Stimulated activated CD4-positive, alpha-beta T cell treated with anti-CD3 and anti-CD28 coated beads, Interleukin-12 subunit alpha, Interleukin-12 subunit beta, amount 100 ng/mL, for 48 hours (primary cell): ENCODE measurements at places on chromosomes 3 and 15.
A peak's percentile ranks its signal among the peaks of the same experiment; 100 is the strongest.

GRCh38 chr3:87796137-87796842 is 262.5 kb downstream of the CGGBP1 start:
- no peak for DNase-seq

GRCh38 chr3:30522476-30522875 is 83.9 kb upstream of the TGFBR2 start:
- DNase-seq = no peak

DNA sequence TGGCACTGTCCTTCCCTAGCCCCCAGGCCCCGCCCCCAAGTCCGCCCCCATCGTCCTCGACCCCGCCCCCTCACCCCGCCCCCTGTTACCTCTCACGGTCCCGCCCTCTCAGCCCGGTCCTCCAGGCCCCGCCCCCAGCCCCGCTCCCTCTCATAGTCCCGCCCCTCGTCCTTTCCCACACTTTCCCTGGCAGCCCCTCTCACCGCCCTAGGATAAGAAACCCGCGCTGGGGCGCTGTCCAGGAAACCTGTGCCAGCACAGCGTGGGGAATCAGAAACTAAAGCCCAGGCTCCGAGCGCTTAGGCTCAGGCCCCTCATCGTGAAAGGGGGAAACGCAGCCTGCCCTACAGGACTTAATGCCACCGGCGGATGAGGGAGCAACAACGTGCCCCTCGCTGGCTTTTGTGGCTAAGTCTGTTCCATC is 20.9 kb downstream of the TRPM1 start:
- no peak for DNase-seq

GRCh38 chr3:195441992-195442572 is 738 bp downstream of the ACAP2 start:
- DNase-seq = peak; percentile 27

DNA sequence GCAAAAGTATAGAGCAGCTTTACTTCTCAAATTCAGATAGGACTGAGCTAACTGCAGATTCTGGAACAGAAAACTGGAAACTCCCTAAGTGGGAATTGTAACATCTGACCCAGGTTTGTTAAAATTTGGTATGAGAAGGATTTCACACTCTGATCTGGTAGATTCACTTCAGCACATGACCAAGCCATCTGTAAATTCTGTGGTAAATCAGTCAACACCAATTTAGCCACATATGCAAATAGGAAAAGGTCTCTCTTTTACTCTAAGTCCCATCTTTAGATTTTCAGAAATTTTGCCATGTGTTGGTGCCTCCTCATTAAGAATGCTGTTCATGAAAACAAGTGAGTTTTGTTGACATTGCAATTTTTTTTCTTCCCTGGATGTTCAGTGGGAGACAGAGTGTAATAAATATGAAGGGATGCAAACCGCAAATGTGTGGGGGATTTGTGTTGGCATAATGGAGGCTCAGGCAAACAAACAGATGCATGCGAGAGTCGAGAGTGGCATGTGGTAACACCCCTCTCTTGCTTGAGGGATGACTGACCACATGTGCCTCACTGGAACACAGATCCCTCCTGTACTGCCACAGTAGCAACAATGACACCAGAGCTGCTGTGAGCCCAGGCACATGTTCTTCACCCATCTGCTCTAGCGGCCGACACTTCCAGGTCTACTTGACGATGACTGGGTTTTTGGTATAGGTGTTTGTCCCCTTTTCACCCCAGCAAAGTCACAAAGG is 146.6 kb downstream of the FEZF2 start:
- DNase-seq = no peak

- no peak for DNase-seq
Measured at GRCh38 chr15:40633178-40633577, 39.1 kb downstream of the KNL1 start.

DNA sequence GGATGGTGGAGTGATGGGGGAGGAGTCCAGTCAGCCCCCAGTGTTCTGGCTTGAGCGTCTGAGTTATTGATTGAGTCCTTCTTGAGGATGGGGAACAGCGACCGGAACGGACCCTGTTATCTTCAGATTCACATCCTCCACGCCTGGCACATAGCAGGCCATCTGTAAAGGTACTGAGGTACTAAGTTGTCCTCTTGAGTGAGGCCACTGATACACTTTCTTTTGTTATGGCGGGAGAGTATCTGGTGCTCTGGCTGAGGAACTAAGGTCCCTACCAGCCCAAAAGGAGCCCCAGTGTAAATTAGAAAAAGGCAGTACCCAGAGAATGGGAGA is 16.7 kb upstream of the HRH1 start:
- DNase-seq = no peak

DNA sequence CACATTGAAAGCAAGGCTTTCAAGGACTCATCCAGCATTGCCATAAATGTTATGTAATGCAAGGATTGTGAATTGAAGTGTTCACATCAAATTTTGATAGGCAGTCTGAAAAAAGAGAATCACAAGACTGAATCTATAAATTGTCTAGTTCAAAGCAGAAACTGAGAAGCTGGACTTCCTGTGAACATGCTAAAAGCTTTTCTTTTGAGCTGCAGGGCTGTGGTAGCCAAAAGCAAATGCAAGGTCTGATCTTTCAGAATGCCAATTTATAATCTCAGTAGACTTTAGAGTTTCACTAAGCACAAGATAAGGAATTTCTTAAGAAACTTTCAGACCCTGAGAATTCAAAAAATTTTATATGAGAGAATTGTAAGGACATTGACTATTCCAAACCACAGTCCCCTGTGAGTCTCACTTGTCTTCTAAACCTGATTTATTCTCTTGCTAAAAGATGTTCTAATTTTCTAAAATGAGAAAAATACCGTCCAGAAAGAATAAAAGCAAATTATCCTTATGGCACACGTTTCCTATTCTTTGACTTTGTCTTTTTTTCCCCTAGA is 1700.3 kb downstream of the OTOL1 start:
- no peak for DNase-seq

DNA sequence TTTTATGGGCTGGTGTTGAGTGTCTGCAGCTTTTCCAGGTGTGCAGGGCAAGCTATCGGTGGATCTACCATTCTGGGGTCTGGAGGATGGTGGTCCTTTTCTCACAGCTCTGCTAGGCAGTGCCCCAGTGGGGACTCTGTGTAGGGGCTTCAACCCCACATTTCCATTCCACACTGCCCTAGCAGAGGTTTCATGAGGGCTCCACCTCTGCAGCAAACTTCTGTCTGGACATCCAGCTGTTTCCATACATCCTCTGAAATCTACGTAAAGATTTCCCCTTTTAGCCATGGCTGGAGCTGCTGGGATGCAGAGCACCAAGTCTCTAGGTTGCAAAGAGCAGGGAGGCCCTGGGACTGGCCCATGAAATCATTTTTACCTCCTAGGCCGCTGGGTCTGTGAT is 11.6 kb downstream of the RFX7 start:
- DNase-seq = no peak

DNA sequence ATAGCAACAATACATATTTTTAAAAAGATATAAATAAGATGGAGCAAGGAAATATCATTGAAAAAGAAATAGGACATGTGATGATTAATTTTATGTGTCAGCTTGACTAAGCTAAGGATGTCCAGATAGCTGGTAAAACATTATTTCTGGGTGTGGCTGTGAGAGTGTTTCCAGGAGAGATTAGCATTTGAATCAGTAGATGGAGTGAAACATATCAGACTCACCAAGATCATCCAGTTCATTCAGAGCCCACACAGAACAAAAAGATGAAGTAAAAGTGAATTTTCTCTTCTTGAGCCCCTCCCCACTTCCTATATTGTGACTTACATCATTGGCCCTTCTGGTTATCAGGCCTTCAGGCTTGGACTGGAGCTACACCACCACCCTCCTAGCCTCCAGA is 61.6 kb upstream of the TUSC7 start:
- DNase-seq = no peak

DNA sequence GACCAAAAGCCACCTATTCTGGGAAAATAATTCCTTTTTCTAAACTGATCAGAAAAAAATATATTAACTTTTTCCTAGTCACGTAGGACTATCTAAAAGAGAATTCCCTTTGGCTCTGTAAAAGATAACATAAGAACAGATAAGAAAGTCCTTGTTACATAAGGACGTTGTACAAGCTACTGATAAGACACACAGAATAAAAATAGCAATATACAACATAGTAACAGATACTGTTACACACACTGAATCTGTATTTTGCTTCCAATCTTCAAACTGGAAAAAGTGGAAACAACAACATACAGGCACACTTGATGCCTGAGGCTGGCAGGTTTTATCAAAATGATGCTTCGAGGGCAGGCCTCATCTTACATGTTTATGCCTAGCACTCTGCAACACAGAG is 59.8 kb downstream of the SNX4 start:
- DNase-seq = no peak

DNA sequence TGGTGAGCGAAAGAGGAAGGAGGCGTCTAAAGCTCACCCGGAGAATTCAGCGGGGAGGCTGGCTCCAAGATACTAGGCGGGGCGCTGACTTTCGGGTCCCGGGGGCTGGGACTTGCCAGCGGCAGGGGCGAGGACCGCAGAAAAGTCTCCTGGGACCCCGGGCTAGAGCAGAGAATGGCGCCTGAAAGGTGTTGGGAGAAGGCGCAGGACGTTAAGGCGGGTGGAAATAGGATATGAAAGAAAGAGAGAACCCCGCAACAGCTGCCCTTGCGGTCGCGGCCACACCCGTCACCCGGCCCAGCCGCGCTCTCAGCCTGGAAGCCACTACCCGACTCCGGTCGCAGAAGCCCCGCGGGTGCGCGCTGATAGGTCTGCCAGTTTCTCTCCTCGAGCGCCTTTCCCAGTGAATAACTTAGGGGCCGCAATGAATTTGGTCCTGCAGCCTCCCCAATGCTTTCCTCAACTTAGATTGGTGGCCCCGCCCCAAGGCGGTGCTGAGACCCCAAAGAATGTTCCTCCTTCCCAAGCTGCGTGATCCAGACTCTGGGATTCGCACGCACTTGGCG is 604 bp downstream of the LTK start:
- no peak for DNase-seq

DNA sequence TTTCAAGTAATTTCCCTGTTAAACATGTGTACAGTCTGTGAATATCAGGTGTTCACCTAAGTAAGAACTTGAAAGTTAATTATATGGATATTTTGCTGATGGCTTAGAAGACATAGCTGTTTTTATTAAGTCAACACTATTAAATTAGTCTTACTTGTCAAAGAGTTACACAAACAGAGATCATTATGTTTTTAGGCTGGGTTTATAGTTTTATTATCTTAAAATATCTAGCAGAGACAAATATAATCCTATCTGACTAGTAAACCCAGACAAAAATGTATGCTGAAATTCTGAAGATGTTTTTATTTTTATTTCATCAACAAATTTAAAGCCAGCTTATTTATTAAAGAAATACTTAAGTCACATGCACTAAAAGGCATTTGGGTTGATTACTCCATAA is 51.2 kb upstream of the CCK start:
- DNase-seq = no peak

GRCh38 chr3:82496890-82497560 is 735.6 kb upstream of the GBE1 start:
- no peak for DNase-seq

DNA sequence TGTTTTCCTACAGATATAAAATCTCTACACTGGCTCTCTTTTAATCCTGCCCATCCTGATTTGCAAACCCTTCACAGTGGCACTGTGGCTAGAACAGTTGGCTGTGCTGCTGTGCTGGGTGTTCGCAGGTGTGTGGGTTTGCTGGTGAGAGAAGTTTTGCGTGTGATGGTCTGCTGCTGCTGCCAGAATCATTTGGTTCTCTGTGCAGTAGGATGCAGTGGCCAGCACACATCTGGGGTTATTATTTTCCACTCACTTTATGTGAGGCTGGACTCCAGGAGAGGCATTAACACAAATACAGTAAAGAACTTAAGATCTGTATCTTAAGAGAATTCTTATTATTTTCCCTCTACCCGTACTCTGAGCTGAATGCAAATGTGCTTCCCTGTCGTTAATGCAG is 16.0 kb upstream of the PSMD6 start:
- no peak for DNase-seq

GRCh38 chr3:129602730-129603560 is 3.5 kb downstream of the PLXND1 start:
- DNase-seq = no peak

DNA sequence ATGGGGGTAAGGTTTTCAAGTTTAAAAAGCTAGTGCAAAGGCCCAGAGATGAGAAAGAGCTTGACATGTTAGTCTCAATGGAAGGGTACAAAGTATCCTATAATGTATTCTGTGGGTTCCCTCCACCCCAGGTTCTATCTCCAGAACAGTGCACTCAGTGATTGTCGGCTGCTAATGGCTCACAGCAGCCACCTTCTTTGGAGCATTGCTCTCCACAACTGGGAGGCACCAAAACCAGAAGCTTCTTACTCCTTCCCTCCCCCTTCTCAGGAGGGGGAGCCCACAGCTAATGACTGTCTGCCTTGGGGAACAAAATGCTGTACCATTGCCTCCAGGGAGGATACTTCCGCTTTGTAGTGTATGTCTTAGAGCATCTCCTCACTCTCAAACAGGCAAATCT is 439.4 kb upstream of the RBMS3 start:
- DNase-seq = peak; percentile 3
